ENCODE measurements at places on chromosomes 6 and 20. TPM values are rescaled to one million over a fixed set of nuclear protein-coding genes. Genes with fewer than 3 reads are reported as not detected.

DNA sequence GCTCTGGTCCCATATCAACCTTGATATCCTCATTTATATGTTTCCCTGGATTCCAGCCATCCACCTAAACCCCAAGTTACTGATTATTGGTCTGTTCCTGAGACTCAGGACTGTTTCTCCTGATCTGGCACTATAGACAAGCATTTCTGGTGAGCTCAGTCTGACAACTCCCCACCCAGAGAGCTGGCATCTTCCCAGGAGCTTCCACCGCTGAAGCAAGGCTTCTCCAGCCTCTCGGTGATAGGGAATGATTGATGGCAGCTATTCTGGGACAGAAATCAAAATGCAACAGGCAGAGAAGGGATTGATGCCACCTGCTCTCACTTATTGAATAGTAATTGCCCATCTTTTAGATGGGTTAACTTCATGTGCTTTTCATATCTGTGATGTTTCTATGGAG, 169.7 kb upstream of the GGTLC1 start:
- no peak overlapping the region for H3K4me3 ChIP-seq
- no peak for DNase-seq
- no peak overlapping the region for H3K27ac ChIP-seq

GRCh38 chr6:39924283-39924682, 10.0 kb downstream of the MOCS1 start:
- peaks cover 7% of the 10 kb centered on the region for H3K36me3 ChIP-seq
- no peak overlapping the region for H3K4me3 ChIP-seq
- H3K27me3 ChIP-seq, result no peaks in the 10 kb centered on the region
- no peak overlapping the region for H3K27ac ChIP-seq

NOX3 gene
- not detected for total RNA-seq

GRCh38 chr6:84449220-84449619, 221.8 kb upstream of the CEP162 start:
- no peak overlapping the region for H3K27ac ChIP-seq
- DNase-seq, result no peak
- H3K4me1 ChIP-seq, result no peaks in the 10 kb centered on the region
- H3K4me3 ChIP-seq, result no peak overlapping the region

ASIP gene
- total RNA-seq, result not detected
